ENCODE measurements at places on chromosomes 11 and 22.

GRCh38 chr11:13720940-13721339 is 52.5 kb downstream of the FAR1 start:
- no peak for DNase-seq

- DNase-seq = no peak
These were observed 211.6 kb upstream of the SESN3 start for GRCh38 chr11:95442531-95443050.

DNA sequence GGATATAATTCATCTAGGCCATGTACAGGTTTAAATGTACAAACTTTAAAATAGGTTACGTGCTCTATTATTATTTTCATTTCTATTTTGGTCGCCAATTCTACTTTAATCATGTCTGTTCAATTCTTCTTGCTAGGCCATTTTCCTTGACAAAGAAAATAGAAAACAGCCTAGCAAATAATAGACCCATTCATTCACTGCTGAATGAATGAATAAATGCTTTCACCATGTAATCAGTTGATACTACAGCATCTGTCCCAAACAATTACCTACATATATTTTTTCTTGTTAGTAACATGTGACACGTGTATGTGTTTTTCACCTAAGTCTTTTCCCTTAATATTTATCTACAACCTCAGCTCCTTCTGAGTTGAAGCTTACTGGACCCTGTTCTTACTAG is 27.5 kb downstream of the SNX19 start:
- DNase-seq = no peak

GRCh38 chr11:81070948-81071347 is 1630.1 kb upstream of the TENM4 start:
- DNase-seq = no peak

- no peak for DNase-seq
These were observed 3.3 kb downstream of the P2RX6 start for GRCh38 chr22:21018314-21018713.

DNA sequence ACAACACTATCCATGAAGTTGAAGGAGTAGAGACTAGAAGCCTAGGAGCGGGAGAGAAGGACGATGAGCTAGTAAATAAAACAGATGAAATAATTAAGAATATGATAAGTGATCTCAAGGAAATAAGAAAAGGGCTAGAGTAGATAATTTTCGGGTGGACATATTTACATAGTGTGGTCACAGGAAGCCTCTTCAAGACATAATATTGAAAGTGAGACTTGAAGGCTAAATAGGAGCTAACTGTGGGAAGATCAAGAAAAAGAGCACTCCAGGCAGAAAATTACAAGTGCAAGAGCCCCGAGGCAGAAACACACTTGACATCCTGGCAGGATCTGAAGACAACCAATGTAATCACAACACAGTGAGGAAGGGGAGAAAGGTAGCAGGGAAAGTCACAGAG is 11.9 kb upstream of the PPFIBP2 start:
- DNase-seq = no peak

- DNase-seq = no peak
These were observed 73.3 kb downstream of the TRIM44 start for GRCh38 chr11:35735903-35736302.

DNA sequence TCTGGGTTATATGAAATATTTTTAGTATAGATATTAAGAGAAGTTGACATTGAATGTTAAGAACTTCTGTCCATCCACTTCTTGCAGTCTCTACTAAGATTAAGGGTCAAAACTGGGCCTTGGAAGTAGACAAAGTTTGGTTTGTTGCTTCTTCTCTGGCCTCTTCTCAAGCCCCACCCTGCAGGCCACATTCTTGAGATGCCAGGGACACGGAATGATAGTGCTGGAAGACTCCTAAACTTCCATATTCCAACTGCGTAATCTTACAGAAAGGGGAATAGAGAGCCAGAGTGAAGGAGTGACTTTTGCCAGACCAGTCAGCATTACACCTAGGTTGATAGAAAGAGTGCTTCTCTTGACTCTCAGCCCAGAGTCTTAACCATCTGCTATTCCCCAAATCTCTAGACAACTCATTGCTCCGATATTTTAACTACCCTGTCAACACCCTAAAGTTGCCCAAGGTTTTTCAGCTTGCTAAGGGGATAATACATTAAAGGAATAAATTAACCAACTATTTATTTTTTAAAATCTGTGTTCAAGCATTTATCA is 136.4 kb upstream of the SYN3 start:
- no peak for DNase-seq

GRCh38 chr11:57349491-57350274 is 11.5 kb downstream of the P2RX3 start:
- DNase-seq = peak; percentile 46

GRCh38 chr11:86162239-86162638 is 82.3 kb upstream of the EED start:
- DNase-seq = no peak

- DNase-seq = no peak
These were observed 62.9 kb upstream of the BID start for GRCh38 chr22:17836992-17837742.

- no peak for DNase-seq
These were observed 168.8 kb upstream of the ISX start for GRCh38 chr22:34897126-34897525.

GRCh38 chr11:92225125-92225567 is 528 bp downstream of the FAT3 start:
- no peak for DNase-seq

DNA sequence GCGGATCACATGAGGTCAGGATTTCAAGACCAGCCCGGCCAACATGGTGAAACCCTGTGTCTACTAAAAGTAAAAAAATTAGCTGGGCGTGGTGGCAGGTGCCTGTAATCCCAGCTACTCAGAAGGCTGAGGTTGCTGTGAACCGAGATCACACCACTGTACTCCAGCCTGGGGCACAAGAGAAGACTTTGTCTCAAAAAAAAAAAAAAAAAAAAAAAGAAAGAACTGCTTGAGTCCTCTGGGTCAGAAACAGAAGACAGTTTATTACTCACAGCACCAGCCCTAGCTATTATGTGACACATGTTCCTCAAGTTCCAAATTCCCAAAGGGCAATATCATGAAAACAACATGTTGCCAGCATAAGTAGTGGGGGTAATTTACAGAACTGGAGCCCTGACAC is 1014.1 kb upstream of the RAG2 start:
- no peak for DNase-seq

DNA sequence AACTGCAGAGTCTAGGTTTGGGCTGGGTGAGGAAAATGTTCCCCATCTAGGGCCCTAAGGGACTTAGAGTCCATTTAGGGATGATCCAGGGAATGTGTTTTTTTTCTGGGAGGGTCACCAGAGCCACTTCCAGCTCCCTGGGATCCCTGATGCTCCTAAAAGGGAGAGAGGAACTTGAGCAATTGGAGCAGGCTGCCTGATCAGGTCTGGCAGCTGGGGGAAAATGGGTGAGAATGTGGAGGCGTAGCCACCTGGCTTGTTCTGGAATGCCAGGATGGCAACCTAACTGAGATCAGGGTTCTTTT is 1.2 kb downstream of the PGAP2 start:
- DNase-seq = no peak

GRCh38 chr11:68854273-68854958 is 12.7 kb upstream of the CPT1A start:
- DNase-seq = no peak

GRCh38 chr22:47171441-47172221 is 409.2 kb downstream of the TBC1D22A start:
- DNase-seq = no peak

DNA sequence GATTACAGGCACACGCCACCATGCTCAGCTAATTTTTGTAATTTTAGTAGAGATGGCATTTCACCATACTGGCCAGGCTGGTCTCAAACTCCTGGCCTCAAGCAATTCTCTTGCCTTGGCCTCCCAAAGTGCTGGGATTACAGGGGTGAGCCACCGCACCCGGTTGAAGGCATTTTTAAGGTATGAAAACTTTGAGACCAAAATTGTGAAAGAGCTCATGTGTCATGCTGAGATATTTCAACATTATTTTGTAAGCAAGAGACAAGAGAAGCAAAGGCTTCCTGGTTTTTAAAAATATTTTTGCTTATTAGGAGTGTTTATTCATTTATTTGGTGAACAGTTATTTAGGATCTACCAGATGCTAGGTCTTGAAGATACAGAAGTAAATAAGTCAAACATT is 6.8 kb downstream of the NHERF4 start:
- no peak for DNase-seq

DNA sequence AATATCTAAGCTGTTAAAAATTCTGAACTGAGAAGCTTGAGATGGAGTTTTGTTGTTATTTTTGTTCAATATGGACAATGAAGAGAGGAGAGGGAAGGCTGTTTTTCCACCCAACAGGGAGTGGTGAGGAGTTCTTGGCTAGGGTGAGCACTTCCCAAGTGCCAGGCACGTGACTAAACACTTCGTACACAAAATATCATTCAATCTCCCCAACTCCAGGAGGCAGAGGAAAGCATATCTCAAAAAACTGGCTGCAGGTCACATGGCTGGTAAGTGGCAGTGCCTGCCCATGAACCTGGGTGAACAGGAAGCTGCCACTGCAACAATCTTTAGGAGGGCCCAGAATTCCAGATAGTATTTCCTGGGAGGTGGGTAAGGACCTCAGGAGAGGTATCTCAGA is 11.6 kb downstream of the ELF5 start:
- DNase-seq = no peak

DNA sequence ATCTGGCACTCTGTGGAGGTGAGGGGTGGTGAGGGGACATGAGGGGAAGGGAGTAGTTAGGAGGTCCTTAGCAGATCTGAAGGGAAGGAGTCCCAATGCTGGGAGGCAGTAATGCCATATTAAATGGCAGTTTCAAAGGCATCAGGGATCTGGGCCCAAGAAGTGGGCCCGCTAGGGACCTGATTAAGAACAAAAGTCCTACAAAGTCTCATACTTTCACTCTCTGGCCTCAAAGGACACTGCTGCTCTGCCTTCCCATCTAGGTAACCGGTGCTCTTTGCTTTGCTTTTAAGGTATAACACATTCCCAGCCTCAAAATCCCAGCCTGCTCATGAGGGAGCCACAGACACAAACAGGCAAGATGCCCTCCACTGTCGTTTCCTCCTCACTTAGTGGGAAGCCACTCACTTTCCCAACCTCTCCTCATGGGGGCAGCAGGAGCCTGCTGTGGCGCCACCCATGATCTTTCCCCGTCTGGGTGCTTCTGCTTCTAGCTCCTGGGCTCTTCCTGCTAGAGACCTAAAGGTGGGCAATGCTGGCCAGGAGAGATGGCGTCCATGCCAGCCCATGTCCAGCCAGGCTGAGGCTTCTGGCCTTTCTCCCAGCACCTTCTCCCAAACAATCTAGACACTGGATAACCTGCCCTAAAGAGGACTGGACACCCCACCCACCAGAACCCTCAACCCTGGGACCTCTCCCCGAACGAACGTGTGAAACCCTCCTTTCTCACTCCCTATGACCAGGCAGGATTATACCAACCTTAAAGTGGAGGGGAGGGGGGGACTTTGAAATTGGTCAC is 68.3 kb downstream of the PLEKHA7 start:
- no peak for DNase-seq

- DNase-seq = no peak
These were observed 346.6 kb downstream of the AASDHPPT start for GRCh38 chr11:106424111-106424510.

- DNase-seq = no peak
These were observed 813.3 kb downstream of the OPCML start for GRCh38 chr11:132718711-132719671.

- DNase-seq = no peak
These were observed 4.5 kb upstream of the GCAT start for GRCh38 chr22:37803195-37803638.

DNA sequence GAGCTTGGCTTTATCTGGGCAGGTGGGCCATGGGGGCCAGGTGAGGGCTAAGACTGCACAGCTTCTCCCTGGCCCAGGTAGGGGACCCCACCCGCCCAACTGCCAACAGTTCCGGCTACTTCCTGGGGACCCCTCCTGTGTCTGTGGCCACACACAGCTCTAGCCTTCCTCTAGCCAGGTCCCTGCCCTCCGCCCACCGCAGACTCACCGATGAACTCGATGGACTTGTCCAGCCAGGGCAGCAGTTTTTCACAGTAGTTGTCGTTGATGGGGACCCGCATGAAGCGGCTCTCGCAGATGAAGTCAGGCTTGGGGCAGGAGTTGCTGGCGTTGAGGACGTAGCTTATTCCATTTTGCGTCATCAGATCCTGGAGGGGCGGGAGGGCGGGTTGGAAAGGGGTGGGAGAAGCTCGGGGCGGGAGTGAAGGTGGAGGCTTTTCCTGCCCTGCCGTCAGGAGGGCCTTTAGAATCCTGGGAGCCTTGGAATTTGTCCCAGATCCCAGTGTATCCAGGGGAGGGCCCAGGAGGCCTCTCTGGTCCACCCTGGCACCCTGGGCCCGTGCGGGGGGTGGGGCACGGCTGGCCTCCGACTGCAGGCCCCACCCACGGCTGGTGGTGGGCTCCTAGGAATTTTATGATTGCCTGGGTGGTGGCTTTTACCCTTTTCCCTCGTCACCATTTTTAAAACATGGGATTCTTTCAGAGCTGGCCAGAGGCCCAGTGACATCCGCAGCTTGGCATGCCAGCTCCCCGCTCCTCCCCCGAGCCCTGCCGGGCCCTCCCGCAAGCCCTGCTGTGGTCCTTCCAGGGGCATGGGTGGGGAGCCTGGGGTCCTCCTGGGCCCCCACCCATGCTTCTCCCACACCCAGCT is 13.9 kb downstream of the DUSP8 start:
- DNase-seq = no peak

GRCh38 chr22:44931077-44931540 is 78.7 kb downstream of the PHF21B start:
- DNase-seq = no peak

DNA sequence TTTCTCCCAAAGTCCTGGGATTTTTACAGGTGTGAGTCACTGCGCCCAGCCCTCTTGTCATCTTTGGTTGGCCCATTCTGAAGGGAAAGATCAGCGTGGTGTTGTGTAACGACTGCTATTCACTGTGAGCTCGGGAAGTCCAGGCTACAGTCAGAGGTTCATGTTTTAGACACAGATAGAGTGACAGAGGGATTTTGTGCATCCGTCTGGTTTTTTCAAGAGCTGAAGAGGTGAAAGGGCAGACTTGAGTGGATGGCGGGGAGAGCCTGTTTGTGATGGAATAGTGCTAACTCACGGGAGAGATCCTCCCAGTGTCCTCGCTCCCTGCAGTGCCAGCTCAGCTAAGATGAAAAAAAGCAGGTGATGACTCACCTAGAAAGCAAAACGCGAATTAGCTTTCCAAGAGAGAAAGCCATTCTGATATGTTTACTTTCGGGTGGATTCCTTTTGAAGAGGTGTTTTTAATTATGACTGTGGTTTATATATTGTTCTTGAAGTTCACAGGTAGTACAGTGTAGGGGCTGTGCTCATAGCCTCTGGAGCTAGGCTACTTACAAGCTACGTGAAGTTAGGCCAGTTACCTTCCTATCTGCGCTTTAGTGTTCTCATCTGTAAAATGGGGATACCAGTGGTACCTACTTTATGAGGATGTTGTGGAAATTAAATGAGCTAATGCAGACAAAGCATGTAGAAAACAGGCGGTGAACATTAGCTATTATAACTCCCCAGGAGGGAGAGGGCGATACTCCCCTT is 67.2 kb downstream of the C11orf91 start:
- no peak for DNase-seq

GRCh38 chr11:108302121-108302785 is 79.4 kb downstream of the ATM start:
- DNase-seq = no peak
